ENCODE measurements at places on chromosomes 13 and 19.

GRCh38 chr19:14089662-14090508, 666 bp downstream of the SAMD1 start:
- DNase-seq: no peak

- DNase-seq: no peak
Measured at GRCh38 chr19:31280287-31281006, 68.8 kb downstream of the TSHZ3 start.

DNA sequence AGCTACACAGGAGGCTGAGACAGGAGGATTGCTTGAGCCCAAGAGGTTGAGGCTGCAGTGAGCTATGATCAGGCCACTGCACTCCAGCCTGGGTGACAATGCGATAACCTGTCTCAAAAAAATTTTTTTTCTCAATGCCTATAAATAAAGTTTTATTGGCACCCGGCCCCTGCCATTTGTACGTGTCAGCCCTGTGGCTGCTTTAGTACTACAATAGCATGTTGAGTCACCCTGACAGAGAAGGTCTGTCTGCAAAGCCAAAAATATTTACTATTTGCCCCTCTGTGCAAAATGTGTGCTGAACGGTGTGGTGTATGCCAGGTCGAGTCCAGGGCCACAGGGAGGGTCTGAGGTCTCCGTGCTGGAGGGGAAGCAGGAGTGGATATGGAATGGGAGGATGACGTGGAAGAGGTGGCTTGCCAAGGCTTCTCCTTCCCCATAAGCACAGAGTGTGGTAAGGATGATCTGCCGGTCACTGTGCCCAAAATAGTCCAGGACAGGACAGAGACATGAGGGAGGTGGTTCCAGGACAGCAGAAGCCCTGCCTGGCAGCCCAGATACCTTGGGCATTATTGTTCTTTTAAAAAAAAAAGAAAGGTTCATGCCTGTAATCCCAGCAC, 10.0 kb downstream of the NMRK2 start:
- DNase-seq: no peak

DNA sequence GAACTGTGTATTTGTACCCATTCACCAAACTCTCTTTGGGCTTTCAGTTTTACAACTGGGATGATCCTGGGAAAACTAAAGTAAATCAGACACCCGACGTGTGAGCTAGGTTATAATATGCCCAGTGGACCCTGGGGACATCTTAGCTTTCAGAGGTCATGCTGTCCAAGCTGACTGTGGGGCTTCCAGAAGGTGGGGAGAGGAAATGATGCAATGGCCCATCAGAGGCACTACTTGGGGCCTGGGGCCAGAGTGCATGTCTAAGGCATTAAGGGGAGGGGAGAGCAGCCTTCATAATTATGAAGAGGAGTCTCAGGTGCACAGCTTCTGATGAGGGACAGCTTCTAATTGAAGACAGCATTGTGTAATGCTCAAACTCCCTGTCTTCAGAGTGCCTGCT, 30.9 kb downstream of the ALOX5AP start:
- no peak for DNase-seq

DNA sequence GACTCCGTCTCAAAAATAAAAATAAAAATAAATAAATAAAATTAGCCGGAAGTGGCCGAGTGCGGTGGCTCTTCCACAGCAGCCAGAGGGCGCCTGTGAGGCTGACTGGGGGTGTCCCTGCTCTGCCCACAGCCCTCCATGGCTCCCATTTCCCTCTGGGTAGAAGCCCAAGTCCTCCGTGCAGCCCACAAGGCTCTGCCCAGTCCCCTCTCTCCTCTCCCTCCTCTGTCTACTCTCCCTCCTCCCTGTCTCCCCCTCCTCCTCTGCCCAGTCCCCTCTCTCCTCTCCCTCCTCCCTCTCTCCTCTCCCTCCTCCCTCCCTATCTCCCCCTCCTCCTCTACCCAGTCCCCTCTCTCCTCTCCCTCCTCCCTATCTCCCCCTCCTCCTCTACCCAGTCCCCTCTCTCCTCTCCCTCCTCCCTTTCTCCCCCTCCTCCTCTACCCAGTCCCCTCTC, 20.4 kb downstream of the MISP start:
- no peak for DNase-seq

- DNase-seq: no peak
Measured at GRCh38 chr13:31909864-31910551, 121.6 kb upstream of the FRY start.

- DNase-seq: no peak
Measured at GRCh38 chr19:58519087-58519354, 589 bp downstream of the ZBTB45 start.

DNA sequence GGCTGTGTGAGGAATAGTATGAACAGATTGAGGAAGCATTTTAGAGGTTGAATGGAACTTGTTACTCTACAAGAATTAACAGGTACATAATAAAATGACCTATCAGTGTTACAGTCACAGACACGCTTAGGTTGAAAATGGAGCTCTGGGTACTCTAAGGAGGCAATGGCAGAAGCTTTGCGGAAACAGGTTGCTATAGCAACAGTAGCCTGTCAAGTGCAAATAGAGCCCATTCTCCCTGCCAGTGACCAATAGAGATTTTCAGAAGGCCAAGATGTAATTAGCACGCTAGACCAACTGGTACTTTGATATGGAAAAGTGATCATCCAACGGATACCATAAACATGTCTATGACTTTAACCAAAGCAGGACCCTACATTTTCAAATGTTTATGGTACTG, 148.5 kb upstream of the FREM2 start:
- DNase-seq: no peak

DNA sequence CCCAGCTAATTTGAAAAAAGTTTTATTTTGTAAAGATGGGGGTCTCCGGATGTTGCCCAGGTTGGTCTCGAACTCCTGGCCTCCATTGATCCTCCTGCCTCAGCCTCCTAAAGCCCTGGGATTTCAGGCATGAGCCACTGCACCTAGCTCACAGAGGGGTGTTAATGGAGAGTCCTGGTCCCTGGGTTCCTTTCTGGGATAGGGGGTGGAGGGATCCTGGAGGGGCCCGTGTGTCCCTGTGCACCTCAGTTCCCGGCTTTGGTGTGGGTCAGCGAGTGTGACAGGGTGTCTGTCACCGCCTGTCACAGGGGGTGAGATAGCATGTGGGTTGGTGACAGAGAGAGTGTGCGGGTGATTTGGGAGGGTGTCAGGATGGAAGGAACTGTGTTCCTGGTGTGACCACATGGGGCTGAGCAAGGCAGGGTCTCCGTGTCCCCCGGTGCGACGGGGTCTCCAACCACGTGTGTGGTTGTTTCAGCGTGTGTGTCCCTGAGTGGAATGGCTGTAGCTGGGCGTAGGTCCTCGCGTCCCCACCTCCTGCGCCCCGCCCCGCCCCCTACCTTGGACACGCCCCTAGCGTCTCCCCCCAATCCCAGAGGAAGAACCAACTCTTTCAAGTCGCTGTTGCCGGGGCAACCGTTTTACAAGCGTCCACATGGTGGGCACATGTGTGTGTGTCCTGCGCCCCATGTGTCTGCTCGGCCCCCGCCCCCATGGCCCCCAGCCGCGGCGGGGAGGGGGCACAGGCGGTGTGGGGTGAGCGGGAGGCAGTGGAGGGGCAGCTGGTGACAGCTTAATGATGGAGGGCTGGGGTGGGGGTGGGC, 2.9 kb upstream of the NRTN start:
- DNase-seq: no peak

DNA sequence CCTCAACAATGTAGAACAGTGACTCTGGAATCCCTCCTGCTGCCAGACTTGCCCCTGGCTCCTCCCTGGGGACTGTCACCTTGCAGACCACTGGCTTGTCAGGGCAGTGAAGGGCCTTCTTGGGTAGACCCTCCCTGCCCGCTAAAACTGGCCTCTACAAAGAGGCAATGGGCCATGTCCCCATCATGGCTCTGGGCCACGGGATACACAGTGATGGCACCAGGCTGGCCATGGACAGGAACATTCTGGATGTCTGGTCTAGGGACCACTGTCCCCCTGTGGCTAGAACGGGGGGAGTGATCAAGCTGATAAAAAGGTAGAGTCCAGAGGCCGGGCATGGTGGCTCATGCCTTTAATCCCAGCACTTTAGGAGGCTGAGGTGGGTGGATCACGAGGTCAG, 60.9 kb downstream of the ACSBG2 start:
- DNase-seq: no peak
